ENCODE measurements at places on chromosomes 6 and 20.
A peak's percentile ranks its signal among the peaks of the same experiment; 100 is the strongest.

DNA sequence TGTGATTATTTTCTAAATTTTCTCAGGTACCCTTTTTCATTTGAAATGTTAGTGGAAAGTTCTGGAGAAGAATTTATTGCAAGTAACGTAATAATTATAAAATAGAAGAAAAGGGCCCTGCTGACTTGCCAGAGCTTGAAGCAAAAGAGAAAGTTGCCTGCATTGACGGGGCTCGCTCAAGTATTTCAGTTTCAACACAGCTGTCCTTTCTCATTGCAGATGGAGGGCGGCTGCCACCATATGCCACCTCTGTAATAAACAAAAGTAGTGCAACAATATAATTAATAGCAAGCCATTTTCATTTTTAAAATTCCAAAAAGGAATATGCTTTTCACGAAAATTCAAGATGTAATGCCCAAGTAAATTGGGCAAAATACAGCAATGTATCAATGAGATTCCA, 246.2 kb downstream of the PACRG start:
- no peak for DNase-seq

DNA sequence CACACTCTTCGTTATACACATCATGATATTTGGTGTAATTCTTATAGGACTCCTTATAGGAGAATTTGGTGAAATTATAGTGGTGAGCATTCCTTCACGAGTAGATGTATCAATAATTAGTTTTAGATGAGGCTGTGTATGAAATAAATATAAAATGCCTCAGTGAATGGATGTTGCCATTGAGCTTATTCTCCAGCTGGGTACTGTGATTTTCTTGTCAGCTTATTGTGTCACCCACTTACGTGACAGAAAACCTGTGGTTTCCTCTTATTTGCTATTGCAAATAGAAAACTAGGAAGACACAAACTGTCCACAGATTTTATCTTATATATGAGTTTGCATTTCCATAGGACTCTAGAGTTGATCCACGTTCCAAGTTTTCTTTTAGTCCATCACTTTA, 439.9 kb upstream of the RNF217 start:
- DNase-seq: no peak

DNA sequence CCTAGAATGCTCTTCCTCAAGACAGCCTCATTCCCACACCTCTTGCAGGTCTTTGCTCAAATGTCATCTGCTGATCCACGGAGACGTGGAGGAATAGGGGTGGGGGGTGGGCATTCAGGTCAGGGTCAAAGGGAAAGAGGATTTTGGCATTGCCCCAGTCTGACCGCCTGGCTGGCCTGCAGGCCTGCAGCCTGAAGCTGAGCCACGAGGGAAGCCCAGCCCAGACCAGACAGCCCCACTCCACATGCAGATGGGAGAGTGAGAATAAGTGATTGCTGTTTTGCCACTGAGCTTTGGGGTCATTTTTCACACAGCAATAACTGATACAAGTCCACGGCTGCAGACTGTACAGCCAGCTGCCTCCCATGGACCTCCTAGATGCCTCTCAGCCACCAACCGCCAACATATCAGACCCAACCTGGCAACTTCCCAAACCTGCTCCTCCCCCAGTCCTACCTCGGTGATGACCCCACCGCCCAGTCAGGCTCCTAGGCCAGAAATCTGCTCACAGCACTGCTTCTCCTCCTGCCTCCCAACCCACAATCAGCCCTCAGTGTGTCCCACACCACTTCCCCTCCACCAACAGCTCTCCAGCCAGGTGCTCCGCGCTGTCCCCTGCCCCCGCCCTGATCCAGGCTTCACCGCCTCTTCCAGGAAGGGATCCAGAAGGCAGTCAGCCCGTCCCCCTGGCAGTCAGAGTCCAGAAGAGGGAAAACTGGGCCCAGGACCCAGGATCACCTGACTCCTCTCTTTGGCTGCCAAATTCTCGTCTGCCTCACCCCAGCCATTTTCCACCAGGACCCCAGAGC, 14.0 kb downstream of the KIAA1755 start:
- DNase-seq: no peak

- no peak for DNase-seq
Measured at GRCh38 chr6:13561624-13562267, 12.7 kb upstream of the SIRT5 start.

DNA sequence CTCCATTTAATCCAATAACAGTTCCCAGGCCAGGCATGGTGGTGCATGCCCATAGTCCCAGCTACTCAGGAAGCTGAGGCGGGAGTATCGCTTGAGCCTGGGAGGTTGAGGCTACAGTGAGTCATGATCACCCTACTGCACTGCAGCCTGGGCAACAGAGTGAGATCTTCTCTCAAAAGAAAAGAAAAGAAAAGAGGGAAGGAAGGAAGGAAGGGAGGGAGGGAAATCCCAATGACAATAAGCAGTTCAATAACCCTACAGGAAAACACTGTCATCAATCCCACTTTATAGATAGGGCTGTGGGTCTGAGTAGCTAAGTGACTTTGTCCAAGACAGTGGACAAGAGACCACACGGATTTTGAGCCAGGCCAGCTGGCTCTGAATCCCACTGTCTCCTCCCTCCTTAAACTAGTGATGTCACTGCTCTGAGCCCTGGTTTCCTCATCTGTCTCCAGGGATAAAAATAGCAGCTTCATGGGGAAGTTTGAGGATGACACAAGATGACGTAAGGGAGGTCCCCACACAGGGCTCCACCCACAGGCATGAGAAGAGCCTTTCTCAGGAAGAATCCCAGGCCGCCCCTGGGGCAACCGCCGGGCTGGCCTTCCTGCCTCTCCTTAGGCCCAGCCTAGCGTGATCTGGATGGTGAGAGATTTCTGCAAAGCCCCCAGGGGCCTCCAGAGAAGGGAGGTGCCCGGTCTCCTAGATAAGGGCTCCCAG, 7.2 kb upstream of the TRIB3 start:
- no peak for DNase-seq

GRCh38 chr6:13653296-13653695, 38.2 kb downstream of the NOL7 start:
- no peak for DNase-seq

DNA sequence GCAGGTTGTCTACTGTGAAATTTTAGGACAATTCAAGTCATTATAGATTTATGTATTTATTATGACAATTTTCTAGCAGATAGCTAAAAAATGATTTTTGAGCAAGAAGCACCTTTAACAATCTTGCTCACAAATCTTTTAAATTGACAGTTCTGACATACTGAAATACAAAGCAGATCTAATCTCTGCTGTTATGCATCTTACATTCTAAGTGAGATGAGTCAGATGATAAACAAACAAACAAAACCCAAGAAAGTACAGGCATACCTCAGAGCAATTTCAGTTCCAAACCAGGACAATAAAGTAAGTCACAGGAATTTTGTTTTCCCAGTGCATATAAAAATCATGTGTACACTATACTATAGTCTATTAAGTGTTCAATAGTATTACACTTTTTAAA, 430.7 kb upstream of the PTCHD4 start:
- DNase-seq: no peak

- no peak for DNase-seq
Measured at GRCh38 chr6:43506171-43506570, 4.0 kb downstream of the LRRC73 start.

DNA sequence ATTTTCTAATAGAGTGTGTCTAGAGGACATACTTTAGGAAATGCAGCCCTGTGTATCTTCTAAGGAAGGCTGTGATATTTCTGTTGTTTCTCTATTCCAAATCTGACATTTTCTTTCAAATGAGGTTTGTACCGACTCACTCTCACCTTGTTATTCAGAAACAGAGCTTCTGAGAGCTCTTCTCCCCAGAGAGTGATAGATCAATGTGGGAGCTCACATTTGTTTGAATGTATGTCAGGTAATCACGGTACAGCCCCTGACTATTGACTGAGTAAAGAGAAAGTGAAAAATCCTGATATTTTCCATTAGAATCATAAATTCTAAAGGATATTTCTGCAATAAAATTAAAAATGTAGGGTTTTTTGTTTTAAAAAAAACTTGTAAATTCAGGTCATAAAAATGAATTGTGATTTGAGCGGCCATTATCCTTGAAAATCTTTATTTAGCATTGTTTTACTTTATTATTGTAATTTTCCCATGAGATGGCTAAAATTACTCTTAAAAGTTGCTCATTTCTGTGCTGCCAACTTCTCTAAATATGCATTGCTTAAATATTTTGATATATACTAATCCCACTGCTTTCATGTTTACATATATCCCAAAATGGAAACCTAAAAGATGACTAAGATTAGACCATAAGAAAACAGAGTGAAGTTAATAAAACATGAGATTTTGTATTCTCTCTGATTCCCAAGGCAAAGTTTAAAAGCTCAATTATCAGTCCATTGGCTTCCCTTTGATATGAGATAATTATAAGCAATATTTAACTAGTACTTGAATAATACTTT, 1226.8 kb upstream of the CITED2 start:
- DNase-seq: no peak

- no peak for DNase-seq
Measured at GRCh38 chr6:120378582-120379220, 955.6 kb downstream of the TBC1D32 start.

GRCh38 chr6:135161411-135162395, 19.4 kb upstream of the MYB start:
- DNase-seq: no peak

DNA sequence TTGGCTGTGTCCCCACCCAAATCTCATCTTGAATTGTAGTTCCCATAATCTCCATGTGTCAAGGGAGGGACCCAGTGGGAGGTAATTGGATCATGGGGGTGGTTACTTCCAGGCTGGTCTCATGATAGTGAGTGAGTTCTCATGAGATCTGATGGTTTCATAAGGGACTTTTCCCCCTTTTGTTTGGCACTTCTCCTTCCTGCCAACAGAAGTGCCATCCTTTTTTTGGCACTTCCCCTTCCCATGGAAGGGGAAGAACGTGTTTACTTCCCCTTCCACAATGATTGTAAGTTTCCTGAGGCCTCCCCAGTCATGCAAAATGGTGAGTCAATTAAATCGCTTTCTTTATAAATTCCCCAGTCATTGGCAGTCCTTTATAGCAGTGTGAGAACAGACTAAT, 18.0 kb upstream of the PI3 start:
- no peak for DNase-seq

DNA sequence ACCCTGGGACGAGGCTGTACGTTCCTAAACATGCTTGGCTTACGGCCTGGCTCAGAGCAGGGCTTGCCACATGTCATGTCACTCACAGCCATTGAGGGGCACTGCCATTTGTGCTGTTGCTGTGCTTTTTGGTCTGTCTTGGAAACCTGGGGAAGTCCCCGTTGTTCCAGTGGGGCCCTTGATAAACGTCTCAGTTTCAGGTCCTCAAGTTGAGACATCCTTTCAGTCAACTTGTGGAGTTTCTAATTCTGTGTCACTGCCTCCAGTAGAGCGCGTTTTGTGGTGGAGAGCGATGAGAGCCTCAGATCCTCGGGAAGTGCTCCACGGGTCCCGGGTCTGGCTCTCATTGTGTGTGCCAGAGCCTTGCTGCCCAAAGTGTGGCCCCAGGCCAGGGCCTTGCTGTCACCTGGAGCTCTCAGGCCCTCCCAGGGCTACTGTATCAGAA, 43.0 kb upstream of the CCR6 start:
- DNase-seq: peak; percentile 70

DNA sequence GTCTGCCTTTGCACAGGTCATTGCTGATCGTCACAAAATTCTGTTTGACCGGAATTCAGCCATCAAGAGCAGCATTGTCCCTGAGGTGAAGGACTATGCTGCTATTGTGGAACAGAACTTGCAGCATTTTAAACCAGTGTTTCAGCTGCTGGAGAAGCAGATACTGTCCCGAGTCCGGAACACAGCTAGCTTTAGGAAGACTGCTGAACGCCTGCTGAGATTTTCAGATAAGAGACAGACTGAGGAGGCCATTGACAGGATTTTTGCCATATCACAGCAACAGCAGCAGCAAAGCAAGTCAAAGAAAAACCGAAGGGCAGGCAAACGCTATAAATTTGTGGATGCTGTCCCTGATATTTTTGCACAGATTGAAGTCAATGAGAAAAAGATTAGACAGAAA, 24.6 kb upstream of the CALHM6 start:
- no peak for DNase-seq

DNA sequence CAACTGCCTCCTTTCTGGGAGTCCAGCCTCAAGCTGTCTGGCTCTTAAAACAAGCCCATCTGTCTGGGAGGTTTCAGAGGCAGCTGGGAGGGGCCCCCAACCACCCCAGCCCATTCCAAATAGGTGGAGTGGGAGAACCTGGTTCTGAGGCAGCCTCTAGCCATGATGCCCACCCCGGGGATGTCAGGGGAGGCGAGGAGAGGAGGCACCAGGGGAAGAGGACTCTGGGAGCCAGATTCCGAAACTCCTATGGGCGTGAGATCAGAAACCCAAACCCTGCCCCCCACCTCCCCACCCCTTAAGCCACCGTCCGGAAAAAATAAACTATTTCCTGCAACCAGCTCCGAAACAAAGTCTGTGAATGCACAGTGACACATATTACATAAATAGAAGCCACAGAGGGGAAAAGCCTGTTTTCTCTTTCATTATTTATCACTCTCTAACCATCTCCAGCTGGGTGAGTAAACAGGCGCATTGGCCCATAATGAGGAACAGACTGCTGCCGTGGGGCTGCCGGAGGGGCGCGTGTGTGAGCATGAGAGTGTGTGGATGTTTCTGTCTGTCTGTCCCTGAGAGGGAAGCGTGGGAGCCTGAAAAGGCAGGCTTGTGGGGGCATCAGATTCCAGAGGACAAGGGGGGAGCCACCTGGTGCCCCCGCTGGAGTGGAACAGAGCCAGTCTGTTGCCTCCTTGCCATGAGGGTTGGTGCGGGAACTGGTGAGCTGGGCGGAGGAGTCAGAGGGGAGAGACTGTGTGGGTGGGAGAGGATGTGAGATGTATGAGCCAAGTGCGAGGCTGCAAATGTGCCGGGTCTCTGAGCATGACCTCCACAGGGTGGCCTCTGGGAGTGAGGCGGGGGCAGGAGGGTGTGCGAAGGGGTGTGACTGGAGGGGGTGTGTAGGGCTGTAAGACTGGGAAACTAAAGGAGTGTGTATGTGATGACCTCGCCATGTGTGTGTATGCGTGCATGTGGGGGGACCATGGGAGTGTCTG, 14.3 kb upstream of the FOXP4 start:
- peak; percentile 42 for DNase-seq

GRCh38 chr6:3943331-3943765, 94.2 kb downstream of the FAM50B start:
- no peak for DNase-seq

- peak; percentile 77 for DNase-seq
Measured at GRCh38 chr6:42104095-42104803, 38.2 kb downstream of the C6orf132 start.

DNA sequence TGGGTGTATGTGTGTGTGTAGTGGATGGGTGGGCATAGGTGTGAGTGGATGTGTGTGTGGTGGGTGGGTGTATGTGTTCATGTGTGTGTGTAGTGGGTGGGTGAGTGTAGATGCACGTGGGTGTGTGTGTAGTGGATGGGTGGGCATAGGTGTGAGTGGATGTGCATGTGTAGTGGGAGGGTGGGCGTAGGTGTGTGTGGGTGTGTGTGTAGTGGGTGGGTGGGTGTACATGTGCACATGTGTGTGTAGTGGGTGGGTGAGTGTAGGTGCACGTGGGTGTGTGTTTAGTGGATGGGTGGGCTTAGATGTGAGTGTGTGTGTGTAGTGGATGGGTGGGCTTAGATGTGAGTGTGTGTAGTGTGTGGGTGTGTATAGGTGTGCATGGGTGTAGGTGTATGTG, 104.4 kb downstream of the MYLK4 start:
- no peak for DNase-seq

GRCh38 chr6:144379356-144379755, 94.2 kb downstream of the UTRN start:
- no peak for DNase-seq

Data from stimulated activated CD4-positive, alpha-beta T cell treated with anti-CD3 and anti-CD28 coated beads, TNF-alpha, amount 100 ng/mL, for 24 hours (primary cell).